Renal pelvis (tissue), 12 donors: ENCODE measurements at places on chromosomes 2 and 18. TPM values are rescaled to one million over a fixed set of nuclear protein-coding genes. Genes with fewer than 3 reads are reported as not detected.

- DNase-seq, result no peak
Observed at GRCh38 chr2:139613264-139613663, 833.1 kb upstream of the NXPH2 start.

- no peak for DNase-seq
Observed at GRCh38 chr2:44713170-44713569, 228.3 kb upstream of the SIX3 start.

- DNase-seq, result no peak
Observed at GRCh38 chr2:206989311-206989710, 50.0 kb downstream of the CPO start.

DNA sequence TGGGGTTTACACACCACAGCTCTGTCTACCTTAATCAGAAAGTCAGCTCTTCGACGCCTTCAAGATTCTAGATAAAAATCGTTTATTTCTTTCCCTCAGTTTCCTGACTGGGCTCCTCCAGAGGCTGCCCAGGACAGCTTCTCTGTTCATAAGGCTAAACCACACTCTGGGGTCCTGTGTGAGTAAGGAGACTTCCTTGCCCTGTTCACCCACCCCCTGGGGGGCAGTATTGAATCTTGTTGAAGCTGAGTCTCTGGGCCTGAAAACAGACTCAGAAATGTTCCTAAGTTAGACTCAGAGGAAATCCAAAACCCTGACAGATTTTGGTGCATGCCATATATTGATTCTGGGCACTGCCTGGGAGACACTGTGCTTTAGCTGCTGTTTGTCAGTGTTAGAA lies 43.0 kb downstream of the G6PC2 start:
- DNase-seq, result no peak

DNA sequence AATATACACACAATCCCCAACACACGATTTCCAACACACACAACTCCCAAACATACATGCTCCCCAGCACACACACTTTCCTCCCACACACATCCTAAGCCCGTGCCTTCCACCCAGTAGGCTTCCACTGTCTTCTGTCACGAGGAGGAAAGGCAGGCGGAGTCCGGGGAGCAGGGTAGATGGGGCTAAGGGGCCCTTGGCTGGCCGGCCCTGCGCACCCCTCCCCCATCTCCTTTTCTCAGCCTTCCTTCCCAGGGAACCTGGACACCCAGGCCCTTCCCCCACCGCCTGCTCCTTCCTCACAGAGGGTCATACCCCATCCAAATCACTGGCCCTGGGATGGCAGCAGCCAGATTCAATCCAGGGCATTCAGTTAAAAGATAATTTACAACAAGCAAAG lies 3.4 kb upstream of the PDCD1 start:
- DNase-seq, result no peak

GRCh38 chr2:36663295-36663694 lies 33.2 kb upstream of the VIT start:
- no peak for DNase-seq

GRCh38 chr2:134782107-134782506 lies 56.3 kb upstream of the ACMSD start:
- no peak for DNase-seq

GRCh38 chr18:13612196-13612997 lies 114.0 kb downstream of the FAM210A start:
- DNase-seq, result no peak

GRCh38 chr18:21129566-21130216 lies 18.1 kb upstream of the ROCK1 start:
- no peak for DNase-seq

- no peak for DNase-seq
Observed at GRCh38 chr2:98478907-98479306, 34.2 kb downstream of the INPP4A start.

DNA sequence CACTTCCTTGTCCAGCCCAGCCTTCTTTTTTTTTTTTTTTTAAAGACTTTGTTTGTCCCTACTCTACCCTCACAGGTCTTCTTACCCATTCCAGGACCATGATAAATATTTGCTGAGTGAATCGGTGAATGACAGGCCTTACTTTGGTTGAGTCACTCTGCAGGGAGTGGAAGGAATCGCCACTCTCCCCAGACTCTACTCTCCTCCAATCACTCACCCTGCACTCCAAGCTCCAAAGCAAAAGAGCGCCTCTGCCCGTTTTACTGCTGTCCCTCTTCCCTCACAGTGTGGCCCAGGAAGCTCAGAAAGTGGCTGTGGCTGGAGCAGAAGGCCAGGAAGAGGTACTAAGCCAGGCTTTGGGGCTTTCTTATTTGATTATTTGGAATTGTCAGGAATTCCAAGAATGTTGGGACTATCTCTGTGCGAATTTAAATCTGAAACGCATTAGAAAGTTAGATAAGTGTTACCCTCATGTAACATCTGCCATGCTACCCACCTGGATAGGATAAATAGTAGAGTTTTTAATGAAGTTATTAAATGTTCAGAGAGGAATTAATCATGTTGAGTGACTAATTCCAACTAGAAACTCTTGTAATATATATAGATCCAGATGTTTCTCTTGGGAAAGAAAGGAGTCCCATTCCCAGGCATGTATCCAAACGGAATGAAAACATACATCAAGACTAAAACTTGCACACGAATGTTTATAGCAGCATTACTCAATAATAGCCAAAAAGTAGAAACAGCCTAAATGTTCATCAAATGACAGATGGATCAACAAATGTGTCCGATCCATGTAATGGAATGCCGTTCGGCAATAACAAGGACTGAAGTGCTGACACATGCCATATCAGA lies 43.0 kb upstream of the CHMP1B start:
- DNase-seq, result no peak

GRCh38 chr2:217331523-217332416 lies 471.9 kb upstream of the TNP1 start:
- DNase-seq, result peak; percentile 67

DNA sequence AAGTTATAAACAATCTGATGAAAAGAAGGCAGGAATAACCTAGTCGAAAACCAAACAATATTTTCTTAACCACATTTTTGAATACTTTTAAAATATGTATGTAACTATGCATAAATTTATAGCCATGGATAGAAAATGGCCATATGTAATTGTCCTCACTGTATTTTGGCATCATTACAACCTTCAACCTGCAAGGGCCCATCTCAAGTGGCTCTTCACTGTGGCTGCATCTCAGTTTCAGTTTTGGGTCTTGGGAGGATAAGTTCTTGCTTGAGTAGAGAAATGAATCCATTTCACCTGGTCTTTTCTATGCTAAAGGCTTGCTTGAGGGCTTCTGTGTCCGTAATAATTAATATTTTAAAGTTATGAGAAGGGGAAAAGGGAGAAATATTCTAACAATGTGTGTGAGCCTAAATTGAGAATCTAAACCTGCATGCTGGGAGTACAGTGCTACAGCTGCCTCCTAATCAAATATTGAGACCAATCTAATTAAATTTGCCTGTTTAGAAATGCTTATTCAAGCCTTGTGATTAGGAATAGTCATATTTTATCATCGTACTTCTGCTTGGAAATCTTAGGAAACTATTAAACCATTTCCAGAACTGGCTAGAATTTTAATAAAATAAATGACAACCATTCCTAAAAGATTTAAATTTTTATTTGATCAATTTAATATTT lies 92.5 kb downstream of the EML4 start:
- no peak for DNase-seq

DNA sequence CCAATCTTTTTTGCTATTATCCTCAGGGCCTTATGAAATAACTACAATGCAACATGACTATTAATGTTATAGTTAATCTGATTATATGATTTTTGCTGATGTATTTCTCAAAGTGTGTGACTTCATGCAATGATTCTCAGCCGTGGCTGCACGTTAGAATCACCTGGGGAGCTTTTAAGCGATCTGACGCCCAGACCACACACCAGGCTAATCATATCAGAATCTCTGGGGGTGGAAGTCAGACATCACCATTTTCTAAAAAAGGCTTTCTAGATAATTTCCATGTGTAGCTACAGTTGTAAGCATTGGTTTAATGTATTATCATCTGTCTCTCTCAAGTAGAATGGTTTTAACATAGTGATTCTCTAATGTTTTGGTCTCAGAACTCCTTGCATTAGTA lies 5.5 kb upstream of the QPCT start:
- DNase-seq, result no peak

DNA sequence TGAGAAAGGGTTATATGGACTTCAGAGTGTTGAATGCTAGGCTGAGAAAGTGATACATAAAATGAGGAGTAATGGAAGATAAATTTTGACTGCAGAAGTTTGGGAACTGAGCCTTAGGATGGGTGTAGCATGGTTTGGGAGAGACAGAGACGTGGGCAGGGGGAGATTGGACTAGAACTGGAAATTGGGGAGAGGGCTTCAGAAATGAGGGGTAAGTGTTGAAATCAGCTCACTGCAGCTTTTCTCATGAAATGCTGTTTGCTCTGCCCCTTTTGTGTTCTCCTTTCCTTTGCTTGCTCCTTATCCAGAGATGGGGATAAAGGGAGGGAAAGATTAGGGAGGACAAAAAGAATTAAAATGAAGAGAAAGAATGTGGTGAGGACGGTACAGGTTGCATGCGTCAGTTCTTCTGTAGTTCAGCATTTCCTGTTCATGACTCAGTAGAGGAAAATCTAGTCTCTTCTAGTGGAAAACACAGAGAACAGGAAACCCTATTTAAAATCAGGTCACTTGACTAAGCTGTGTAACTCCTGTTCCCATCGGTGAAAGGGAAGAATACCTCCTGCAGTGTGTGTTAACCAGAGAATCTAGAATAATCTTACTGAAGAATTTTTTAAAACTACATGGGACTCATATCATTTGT lies 105.6 kb downstream of the CRIM1 start:
- DNase-seq, result no peak

DNA sequence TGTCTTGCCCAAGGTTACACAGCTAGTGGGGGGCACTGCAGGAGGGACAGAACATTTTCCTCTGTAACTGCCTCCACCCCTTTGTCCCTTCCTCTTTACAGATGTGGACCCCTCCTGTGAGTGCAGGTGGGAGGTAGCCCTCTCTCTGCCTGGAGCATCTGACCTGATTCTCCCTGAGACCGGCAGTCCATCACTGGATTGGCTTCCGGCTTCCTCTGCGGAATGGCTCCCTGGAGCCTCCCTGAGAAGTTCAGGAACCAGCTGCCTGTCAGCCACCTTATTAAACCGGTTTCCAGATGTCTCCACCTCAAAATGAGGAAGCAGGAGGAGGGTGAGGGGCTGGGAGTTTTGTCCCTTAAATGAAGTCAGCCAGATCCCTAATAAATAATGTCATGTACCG lies 67.3 kb upstream of the TNP1 start:
- no peak for DNase-seq

GRCh38 chr2:174012347-174013314 lies 47.5 kb upstream of the SP3 start:
- no peak for DNase-seq

GRCh38 chr2:11659851-11660250 lies 10.1 kb downstream of the NTSR2 start:
- DNase-seq, result no peak

DNA sequence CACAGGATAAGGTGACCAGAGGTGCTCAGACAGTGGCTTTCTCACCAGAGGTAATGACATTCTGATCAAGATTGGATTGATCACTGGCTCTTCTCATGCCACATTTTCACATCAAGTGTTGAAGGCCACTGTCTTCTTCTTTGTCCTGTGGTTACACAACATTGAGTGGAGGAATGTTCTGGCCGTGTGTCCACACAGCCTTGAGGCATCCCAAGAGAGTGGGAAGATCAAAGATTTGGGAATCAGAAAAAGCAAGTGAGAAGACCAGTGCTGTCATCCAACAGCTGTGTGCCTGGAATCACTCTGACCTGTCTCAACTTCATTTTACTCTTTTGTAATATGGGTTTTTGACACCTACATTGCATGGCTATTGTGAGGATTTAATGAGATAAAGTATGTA lies 67.4 kb downstream of the IL1R2 start:
- no peak for DNase-seq

- DNase-seq, result no peak
Observed at GRCh38 chr2:8028981-8029380, 652.9 kb upstream of the ID2 start.

- DNase-seq, result no peak
Observed at GRCh38 chr2:98944775-98945174, 8.8 kb upstream of the CRACDL start.

DNA sequence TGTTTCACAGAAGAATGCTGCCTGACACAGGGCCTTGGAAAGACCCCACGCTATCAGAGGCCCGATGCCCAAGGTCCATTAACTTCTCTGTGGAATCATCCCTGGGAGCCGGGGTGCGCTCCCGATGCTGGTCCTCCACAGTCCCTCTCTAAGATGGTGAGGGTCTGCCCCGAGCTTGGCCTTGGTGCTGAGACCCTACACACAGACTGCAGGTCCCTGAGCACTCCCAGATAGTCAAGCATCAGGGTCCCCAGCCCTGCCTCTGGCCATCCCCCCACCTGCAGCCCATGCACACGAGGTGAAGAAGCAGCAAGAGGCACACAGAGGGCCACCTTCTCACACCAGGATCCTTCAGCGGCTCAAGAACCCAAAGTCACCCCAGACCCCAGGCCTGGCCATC lies 263.3 kb downstream of the MYCN start:
- no peak for DNase-seq

DNA sequence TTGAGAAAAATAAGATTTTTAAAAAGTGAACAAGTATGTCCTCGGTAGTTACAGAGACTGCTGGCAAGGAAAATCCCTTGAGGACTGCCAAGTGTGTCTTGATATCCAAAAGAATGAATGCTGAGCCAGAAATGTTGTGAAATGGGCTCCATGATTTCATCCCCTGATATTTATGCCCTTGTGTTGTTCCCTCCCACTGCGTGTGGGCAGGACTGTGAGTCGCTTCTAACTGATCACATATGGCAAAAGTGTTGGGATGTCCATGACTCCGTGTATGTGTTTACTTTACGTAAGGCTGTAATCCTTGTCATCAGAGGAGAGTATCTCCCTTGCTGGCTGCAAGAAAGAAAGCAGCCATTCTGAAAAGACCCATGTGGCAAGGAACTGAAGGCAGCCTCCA lies 285.1 kb downstream of the SS18 start:
- no peak for DNase-seq

DNA sequence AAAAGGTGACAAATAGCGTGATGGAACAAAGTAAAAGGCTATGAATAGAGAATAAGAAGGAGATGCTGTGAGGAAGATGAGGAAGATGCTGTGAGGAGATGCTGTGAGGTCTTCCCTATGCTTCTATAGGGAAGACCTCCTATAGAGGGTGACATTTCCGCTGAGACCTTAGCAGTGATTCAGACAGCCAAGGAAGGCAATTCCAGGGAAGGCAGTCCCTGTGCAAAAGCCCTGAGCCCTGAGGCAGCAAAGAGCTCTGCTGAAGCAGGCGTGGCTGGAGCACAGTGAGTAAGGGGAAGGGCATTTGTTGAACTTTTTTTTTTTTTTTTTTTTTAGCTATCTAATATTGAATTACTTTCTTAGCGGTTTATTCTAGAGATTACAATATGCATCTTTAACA lies 142.7 kb upstream of the FOSL2 start:
- no peak for DNase-seq

The HMSD gene
- polyA plus RNA-seq, result 1.4 TPM

The ACTG2 gene
- 1.9 TPM for polyA plus RNA-seq

The ARHGAP28 gene
- polyA plus RNA-seq, result 68.4 TPM

The ALPP gene
- not detected for polyA plus RNA-seq

The LINC00305 gene
- 4.5 TPM for polyA plus RNA-seq

The TNFRSF11A gene
- polyA plus RNA-seq, result 2.8 TPM

The NPPC gene
- 0.22 TPM for polyA plus RNA-seq

The FOXI3 gene
- 0.18 TPM for polyA plus RNA-seq

The IL1A gene
- polyA plus RNA-seq, result not detected

The IL1RL1 gene
- polyA plus RNA-seq, result 0.53 TPM

The CCDC102B gene
- polyA plus RNA-seq, result 8.6 TPM
